ENCODE measurements at places on chromosomes 1 and 21. TPM values are rescaled to one million over a fixed set of nuclear protein-coding genes. Genes with fewer than 3 reads are reported as not detected.

HIVEP3 gene
- 2.1 TPM for total RNA-seq

SNX7 gene
- 29.2 TPM for total RNA-seq

TMOD4 gene
- total RNA-seq, result not detected

GABRD gene
- not detected for total RNA-seq

PCNT gene
- total RNA-seq, result 32.3 TPM

PLA2G2C gene
- not detected for total RNA-seq

PADI1 gene
- total RNA-seq, result 0.07 TPM

TMIGD3 gene
- total RNA-seq, result not detected

APOBEC4 gene
- total RNA-seq, result not detected

OR2M3 gene
- not detected for total RNA-seq

PWP2 gene
- 6.1 TPM for total RNA-seq

HJV gene
- total RNA-seq, result not detected

ST6GALNAC3 gene
- total RNA-seq, result 0.36 TPM

FNBP1L gene
- 8.7 TPM for total RNA-seq

GPR25 gene
- total RNA-seq, result not detected

NEGR1 gene
- 15.7 TPM for total RNA-seq

TNNT2 gene
- under 0.01 TPM for total RNA-seq

CYP4Z1 gene
- not detected for total RNA-seq

CASZ1 gene
- total RNA-seq, result 0.50 TPM

KCNK1 gene
- 9.2 TPM for total RNA-seq

SLC9C2 gene
- total RNA-seq, result 0.03 TPM

MR1 gene
- total RNA-seq, result 25.9 TPM

SLAMF1 gene
- not detected for total RNA-seq

SELE gene
- total RNA-seq, result not detected

TIMM17A gene
- total RNA-seq, result 52.6 TPM
